ENCODE measurements at places on chromosomes 1 and 21.

- DNase-seq, result no peak
These were observed 387.5 kb downstream of the USP25 start for GRCh38 chr21:16117331-16117730.

GRCh38 chr1:119651641-119652040 lies 3.6 kb upstream of the ZNF697 start:
- no peak for DNase-seq

DNA sequence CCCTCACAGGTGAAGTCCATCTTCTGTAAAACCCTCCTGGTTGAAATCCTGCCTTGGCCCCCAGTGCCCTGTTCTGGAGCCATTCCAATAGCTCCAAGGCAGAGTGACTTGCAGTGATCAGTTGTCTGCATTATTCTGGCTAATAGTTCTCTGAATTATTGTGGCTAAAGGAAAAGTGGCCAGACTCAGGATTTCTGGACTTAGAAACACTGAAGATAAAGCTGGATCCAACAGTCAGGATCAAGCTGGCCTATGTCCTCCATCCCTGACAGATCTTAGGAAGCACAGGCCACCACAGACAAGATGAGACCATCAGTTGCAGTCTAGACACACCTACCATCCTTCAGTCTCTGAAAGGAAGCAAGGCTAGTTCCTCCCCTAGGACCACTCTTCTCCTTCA lies 801 bp upstream of the C2CD4D start:
- DNase-seq, result no peak

DNA sequence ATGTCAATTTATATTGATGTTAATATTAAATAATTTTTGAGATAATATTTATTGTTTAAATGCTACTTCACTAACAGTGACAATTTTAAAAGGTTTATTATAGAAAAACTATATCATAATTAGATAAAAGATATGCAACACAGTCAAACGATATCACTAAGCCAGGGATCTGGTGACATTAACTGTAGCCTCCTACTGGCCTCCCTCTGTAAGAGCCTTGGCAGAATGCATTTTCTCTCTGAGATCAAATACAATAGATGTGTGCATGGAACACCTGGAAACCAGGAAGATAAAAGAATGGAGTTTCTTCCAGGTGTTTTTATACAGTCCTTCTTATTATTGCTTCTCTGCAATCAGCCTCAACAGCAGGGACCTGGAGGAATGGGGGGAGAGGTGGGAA lies 1762.1 kb downstream of the BRINP3 start:
- no peak for DNase-seq

DNA sequence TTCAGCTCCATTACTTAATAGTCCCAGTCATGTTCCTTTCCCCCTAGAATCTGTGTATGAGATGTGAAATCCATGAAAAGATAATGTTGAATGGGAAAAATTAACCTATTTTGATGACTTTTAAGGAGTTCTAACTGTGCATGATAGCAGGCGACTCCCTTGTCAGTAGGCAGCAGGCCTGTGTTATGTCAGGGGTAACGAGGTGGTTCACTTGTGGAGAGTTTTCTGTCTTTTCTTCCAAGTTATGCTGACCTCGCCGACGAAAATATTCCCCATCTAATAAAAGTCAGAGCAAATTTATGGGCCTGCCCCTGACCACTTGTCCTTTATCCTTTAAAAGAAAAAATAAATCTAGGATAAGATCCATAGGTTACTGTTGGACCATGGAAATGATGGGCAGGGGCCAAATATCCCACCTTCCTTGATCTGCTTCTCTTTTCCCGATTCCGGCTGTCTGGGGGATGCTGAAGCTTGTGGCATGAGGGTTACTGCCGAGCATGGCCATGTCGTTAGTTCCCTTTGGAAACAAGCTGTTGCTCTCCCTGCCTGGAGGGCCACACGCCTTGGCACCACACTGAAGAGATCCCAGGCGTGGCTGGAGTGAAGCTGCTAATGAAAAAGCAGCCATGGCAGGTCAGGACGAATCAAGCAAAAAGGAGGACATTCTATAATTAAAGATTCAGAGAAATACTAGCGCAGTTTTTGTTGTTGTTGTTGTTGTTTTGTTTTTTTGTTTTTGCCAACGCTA lies 93.8 kb downstream of the ROR1 start:
- DNase-seq, result no peak

DNA sequence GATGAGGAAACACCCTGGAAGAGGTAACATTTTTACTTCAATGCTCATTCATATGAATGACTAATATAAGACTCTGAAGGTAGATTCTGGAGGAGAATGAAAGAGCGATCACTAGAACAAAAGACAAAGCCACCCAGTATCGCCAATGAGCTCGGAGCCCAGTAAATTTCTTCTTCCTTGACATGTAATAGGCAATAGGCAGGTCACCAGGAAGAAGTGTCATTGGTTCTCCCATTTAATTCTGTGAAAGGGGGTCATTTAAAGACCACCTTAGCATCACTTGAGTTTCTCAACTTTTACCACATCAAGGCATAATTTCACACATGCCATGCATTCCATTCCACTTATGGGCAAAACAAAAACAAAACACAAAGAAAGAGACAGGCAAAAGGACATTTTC lies 7.9 kb downstream of the TNFSF18 start:
- DNase-seq, result no peak

DNA sequence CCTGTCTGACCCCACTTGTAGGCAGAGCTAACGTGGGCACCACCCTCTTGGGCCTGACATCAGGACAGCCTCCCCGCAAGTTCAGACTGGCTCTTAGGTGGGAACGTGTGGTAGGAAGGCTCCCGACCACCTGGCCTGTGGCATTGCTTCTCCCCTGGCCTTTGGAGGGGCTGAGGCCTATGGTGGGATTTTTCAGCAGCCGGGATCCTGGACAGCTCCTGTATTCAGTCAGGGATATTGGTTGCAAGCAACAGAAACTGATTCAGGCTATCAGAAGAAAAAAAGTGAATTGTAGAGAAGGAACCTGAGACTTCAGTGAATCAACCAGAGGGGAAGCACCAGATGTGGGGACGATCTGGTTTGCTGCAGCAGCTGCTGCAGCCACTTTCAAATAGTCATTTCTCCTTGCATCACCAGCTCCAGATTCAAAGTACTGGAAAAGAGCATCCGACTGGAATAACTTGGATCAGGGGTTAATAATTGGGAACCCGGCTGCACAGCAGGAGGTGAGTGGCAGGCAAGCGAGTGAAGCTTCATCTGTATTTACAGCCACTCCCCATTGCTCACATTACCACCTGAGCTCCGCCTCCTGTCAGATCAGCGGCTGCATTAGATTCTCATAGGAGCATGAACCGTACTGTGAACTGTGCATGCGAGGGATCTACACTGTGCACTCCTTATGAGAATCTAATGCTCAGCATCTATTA lies 5.9 kb downstream of the RNF186 start:
- no peak for DNase-seq

DNA sequence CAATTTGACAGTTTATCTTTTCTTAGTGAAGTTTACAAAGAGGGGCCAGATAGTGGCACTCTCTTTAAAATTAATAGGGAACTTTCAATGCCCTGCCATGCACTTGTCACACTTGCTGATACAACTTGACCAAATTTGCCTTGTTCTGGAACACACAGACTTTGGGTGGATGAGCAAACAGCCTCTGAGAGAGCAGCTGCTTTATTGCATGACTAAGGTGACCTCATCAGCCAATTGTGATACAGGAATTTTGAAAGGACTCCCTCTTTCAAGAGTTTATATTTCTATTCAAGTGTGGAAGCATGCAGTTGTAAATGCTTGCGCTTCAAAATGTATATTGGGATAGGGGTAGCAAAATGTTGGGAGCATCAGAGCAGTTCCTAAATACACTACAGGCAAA lies 2.1 kb upstream of the RGS1 start:
- DNase-seq, result no peak

DNA sequence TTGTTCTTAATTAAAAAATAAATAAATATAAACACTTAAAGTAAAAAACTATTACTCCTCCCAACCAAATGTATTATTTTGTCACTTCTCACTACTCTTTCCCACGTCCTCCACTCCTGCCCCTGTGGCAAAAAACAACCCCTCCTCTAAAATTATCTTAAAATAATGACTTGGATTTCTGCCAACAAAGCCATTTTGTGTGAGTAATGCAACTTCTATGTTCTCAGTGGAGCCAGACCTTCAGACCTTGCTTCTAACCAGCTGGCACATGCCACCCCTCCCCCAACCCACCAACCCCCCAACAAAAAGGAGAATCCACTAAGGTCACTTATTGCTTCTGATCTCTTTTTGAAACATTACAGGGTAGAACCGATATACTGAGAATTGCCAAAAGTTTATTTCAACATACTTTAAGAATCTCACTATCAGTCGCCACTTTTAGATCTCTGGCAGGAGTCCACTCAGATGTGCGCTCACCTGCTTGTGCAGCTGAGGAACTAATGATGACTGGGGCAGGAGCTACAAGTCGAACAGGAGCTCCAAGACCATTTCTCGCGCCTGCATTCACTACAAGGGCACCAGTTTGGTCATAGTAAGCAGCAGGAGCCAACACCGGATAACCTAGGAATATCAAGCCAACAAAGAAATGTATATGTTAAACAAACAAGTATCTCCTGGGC lies 58.3 kb upstream of the SDC3 start:
- DNase-seq, result no peak

- no peak for DNase-seq
These were observed 4.5 kb downstream of the FCAMR start for GRCh38 chr1:206965781-206966180.

DNA sequence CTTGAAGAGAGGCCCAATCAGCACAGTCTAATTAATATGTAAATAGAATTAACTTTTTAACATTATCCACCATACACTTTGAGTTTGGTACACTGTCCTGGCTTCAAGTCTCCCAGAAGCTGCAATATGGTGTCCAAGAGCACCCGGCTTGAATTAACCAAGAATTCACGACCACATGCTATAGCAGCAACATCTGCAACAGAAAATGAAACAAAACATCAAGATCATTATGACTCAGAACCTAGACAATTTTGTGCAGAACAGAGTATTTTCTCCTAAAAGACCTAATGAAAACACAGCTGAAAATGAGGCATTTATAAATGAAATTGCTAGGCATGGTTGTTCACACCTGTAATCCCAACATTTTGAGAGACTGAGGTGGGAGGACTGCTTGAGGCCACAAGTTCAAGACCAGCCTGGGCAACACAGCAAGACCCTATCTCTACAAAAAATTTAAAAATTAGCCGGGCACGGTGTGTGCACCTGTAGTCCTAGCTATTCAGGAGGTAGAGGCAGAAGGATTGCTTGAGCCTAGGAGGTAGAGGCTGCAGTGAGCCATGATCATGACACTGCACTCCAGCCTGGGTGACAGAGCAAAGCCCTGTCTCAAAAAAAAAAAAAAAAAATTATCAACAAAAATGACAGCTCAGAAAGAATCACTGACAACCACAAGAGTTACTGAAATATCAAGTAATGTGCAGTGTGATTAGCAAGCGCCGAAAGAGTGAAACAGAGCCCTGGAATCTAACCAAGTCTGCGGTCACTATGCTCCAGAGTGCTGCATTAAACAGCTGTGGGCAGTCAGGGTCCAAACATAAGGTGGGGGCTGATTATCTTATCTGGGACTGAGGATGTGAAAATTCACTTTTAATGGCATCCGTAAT lies 45.3 kb downstream of the HSF2BP start:
- DNase-seq, result peak; percentile 66

GRCh38 chr1:174786358-174786757 lies 213.4 kb upstream of the CACYBP start:
- DNase-seq, result no peak

DNA sequence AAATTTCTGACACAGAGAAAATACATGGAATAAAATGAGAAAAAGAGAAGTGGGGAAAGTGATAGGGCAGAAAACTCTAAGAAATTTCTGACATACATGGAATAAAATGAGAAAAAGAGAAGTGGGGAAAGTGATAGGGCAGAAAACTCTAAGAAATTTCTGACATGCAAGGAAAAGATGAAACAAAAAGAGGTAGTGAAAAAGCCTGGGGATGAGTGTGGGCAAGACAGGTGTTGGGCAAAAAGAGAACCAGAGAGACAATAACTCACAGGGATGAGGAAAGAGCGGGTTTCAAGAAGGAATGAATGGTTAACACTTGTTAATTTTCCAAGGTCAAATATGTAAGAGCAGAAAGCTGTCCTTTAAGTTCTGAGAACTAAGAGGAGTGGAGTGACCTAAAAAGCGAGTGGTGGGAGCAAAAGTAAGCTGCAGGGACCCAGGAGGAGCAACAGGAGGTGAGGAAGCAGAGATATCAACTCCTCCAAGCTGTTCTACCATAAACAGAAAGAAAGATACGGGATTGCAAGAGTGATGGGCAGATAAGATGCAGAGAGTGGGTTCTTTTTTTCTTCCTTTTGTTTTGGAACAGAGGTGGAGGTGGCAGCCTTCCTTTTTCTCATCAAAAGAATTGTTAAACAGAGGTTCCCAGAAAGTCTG lies 29.9 kb upstream of the EXO1 start:
- DNase-seq, result no peak

DNA sequence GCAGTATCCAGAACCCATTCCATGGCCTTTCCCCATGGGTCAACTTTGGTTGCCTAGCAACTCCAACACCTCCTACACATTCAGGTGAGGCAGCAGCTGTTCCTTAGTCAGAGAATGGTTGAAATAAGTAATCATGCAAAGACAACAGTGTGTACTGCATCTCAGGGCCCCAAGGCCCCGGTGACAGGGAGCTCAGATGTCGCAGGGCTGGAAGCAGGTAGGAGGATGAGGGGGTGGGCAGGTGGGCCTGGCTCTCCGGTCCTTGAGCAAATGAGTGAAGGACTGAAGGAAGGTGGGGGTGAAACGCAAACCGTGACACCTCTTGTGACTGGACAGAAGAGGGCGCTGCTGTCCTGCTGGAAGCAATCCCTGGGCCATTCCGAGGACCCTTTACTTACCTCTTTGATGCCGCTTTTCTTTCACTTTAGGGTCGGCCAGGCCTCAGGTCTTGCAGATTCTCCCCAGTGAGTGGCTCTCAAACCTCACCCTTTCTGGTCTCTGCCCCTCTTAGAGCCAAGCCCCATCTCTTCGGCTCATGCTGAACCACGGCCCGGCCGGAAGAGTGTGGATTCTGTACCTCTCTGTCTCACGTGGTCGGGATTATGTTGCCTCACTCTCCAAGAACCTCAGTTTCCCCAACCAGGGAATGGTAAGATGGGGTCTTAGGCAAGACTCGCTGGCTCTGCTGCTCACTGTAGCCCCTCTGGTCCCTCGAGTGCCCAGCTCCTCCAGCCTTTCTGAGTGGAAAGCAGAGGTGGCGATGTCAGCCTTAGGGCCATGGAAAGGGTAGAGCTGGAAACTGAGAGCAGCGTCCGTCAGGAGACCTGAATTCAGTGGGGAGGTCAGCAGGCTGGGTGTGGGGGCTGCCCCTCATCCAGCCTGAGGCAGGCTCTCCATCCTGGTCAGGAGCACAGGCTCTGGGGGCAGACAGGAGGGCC lies 5.6 kb upstream of the KCNA10 start:
- peak; percentile 70 for DNase-seq
